T-helper 2 cell treated with Interferon-gamma antibody and Interleukin-4, amounts not matched to agents 5 μg/mL and 100 μg/mL, for 36 hours (primary cell): ENCODE measurements at places on chromosomes 1 and 21.

DNA sequence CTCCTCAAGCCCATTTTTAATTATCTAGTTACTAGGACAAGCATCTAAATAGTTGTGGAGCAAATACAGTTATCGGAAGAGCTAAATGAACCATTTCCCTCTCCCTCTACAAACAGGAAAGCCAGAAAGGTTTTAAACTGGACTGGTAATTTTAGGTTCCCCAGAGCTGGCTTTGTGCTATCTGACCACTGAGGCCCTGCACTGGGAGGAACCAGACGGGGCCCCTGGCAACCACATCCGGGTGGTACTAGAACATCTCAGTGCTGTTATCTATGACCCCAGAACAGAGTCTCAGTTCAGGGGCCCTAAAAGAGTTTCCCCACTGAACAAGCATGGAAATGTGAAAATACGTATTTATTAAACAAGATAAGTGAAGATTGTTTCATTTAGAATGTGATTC, 7.7 kb upstream of the RSPH1 start:
- no peak for DNase-seq

GRCh38 chr1:40039245-40039756, 1.2 kb upstream of the CAP1 start:
- no peak for DNase-seq

DNA sequence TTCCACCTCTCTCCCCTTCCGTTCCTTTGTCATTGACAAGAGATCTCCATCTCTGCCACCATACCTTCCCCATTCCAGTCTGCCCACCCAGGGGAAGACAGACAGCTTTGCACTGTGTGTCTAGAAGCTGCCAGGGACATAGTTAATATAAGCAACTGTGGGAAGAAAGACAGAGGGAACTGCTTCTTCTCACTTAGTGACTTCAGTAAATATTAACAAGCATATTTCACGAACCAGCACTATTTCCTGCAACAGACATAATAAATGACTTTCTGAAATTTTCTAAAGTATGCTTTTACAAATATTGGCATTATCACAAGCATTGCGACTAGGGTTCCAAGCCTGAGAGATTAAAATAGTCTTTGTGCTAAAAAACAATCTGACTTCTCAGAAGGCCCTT, 43.2 kb upstream of the SLC6A9 start:
- no peak for DNase-seq

- DNase-seq, result no peak
These were observed 39.8 kb downstream of the DISC1 start for GRCh38 chr1:231666220-231666936.

DNA sequence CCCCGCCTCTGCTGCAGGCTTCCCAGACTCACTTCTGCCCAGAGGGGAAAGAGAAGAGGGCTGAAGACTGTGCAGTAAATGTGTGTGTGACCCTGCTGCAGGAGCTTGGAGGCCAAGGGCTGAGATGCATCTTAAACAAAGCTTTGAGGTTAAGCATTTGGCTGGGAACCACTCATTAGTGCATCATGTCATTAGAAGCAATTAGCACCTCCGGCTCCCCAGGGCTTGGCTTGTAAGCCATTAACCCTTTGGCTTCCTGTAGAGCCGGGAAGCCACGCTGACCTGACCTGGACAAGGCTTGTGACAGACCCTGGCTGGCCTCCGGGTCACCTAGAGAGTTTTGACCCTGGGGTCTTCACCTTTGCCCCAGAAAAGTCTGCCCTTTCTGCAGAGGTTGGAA, 77.0 kb downstream of the CSMD2 start:
- DNase-seq, result no peak

GRCh38 chr1:229388897-229389580, 44.9 kb downstream of the ACTA1 start:
- no peak for DNase-seq

GRCh38 chr1:167983797-167984420, 47.0 kb upstream of the MPC2 start:
- no peak for DNase-seq

GRCh38 chr1:100428160-100428559, 75.9 kb downstream of the CDC14A start:
- DNase-seq, result no peak

GRCh38 chr21:39645331-39645730, 32.6 kb downstream of the B3GALT5 start:
- no peak for DNase-seq

- no peak for DNase-seq
These were observed 17.8 kb downstream of the ZNF670 start for GRCh38 chr1:247060771-247061170.
